AG09319 (cell line): ENCODE measurements at places on chromosomes 16 and 17.

GRCh38 chr17:69620363-69620762, 205.9 kb downstream of the MAP2K6 start:
- no peak for DNase-seq

- no peak for DNase-seq
Measured at GRCh38 chr17:80632046-80632581, 87.5 kb downstream of the RPTOR start.

DNA sequence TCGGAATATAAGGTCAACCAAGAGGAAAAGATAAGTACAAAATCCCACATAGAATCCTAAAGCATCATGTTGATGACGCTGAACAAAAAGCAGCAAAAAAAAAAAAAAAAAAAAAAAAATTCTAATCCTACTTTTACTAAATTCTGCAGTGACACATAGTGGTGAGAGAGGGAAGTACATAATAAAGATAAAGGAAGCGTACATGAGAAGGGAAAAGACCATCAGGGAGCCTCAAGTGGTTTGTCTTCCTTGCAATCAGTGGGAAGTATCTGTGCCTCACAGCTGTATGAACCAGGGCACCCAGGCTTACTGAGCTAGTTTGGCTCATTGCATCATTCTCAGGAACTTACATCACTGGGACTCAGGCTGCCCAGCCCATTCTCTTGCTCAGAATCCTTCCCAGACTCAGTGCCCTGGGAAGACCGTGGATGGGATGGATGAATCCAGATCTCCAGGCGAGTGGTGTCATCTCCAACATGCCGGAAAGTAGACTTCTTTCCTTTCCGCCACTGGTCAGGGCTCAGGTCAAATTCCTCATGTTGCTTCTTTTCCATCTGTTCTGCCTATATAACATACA, 21.2 kb downstream of the SMG6 start:
- peak; percentile 74 for DNase-seq

DNA sequence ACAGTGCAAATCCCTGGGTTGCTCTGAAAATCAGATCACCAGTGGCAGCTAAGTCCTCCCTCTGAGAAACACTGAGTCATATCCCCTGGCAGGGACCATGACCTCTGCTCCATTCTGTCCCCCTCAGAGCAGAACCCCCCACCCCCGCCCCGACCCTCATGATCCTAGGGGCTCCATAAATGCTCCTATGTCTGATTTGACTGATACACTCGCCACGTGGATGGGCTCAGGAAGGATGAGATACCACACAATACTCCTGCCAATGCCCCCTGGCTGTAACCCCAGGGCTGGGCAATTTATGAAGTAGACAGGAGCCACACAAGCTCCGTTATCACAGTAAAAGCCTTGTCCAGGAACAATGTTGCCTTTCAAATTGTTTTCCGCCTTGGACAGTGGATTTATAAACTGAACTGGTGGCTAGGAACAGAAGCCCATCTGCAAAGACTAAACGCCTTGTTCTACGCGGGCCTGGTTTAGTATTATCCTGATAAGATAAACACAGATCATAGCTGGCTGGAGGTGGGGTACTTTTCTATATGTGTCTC, 394.8 kb downstream of the SLC39A11 start:
- DNase-seq, result no peak

- no peak for DNase-seq
Measured at GRCh38 chr17:66234611-66235010, 5.4 kb upstream of the APOH start.

GRCh38 chr17:50722746-50723145, 3.3 kb downstream of the LUC7L3 start:
- no peak for DNase-seq

DNA sequence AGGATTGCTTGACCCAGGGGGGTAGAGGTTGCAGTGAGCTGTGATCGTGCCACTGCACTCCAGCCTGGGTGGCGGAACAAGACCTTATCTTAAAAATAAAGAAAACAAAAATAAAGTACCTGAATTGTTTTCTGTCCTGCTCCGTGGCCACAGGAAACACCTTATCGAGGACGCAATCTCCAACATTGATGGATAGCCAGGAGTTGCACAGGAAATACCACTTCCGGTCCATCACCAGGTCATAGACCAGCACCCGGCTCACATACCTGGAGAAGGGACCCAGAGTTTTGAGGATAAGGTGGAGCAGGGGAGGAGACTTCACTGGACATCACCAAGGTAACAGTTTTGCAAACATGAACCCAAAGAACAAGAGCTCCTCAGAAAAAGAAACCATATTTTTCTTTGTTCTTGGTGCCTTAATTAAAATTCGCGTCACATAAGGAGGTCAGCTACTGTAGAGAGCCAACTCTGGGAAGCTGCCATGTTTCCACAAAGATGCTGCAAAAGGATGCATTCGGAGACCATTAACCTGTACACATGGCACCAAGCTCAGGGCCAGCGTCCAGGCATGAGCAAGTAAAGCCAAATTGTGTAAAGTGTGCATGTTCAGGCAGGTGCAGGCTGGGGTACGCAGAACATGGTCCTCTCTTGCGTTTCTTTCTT, 55.6 kb upstream of the GCSH start:
- no peak for DNase-seq

DNA sequence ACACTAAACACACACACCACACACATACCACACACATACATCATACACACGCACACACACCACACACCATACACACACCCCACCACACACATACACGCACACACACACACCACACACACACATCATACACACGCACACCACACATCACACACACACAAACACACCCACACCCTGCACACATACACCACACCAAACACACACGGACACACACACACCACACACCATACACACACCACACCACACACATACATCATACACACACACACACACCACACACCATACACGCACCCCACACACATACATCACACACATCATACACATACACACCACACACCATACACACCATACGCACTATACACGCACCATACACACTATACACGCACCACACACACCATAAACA, 3.7 kb upstream of the SOX8 start:
- DNase-seq, result no peak

GRCh38 chr16:86575754-86576557, 2.4 kb upstream of the FOXL1 start:
- DNase-seq, result peak; percentile 79

DNA sequence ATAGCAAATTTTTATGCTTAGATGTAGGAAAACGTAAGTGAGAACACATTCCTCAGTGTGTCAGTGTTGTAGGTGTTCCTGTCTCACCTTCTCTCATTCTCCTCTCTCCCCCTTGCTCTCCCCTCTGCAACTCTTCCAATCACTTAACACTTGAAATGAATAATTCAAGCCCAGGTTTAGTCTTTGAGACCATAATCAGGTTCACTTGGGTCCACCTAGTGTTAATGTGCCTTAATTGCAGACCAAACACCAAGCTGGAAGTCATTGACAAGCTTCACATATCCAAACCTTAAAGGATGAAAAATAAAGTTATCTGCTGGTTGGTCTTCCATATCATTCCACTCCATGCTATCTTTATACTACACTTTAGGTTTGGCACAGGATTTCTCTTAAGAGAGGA, 37.0 kb downstream of the STXBP4 start:
- DNase-seq, result no peak

DNA sequence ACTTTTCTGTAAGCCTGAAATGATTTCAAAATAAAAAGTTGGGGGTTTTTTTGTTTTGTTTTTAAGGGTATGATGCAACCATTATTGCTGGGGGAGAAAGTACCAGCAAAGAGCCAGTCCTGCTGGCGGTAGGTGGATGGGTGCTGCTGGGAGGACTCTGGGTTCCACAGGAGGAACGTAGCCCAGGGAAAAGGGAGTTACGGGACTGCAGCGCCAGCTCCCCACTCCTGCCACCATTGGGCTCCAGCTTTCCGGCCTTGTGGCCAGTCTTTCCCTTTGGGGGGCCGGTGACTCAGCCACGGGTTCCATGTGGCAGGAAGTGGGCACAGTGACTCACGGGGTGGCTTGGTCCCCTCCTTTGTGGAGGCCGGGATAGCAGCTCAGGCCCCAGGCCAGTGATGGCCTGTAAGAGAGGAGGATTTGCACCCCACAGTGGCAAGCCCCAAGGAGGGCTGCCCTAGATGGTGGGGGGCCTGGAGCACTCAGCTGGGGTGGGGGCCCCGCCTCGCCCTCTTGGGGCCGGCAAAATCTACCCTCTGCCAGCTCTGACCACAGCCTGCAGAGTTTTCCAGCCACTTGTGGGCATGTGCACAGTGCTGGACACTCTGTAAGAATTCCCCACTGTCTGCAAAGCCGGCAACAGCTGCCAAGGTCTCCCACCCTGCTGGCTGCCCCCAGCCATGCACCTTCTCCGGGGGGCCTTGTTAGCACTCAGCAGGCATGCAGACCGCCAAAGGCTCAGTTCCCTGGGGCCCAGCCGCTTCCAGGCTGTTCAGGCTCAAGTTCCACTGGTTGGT, 30.4 kb downstream of the SOCS3 start:
- no peak for DNase-seq
